ENCODE measurements at places on chromosomes 12 and 14.
A peak's percentile ranks its signal among the peaks of the same experiment; 100 is the strongest.

DNA sequence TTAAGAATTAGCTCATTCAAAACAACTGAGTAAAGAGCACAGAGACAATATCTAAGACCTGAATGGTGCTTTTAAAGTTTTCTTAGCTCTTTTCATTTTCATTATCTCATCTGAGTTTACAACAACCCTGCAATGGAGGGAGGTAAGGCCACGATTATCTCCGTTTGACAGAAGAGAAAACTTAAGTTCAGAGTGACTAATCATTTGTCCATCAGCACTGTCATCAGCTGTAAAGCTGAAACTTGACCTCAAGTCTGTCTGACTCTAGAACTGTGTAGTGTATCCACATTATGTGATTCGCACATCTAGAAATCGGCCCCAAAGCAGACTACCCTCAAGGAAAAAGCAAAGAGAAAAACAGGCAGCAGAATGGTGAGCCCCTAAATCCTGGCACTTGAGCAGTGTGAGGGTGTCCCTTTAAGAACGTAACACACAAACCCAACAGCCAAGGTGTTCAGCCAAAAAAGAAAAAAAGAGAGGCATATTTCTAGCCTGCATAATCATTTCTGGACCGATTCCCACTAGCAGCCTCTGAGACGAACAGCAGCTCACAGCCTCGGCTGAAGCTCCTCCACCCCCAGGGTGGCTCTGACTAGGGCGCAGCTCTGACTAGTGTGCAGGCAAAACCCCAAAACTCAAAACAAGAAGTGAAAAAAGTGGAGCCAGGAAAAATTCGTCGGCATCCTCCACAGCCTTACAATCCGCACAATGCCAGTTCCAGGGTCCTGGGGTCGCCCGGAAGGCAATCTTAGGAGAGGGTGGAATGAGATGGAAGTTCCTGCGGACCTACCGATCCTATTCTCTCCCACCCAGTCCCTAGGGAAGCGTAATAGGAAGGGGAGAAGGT, 1.6 kb downstream of the STXBP6 start:
- DNase-seq, result no peak

GRCh38 chr14:58072288-58073071, 79.5 kb downstream of the ARMH4 start:
- DNase-seq, result peak; percentile 64

GRCh38 chr14:31480156-31480555, 7.7 kb downstream of the GPR33 start:
- no peak for DNase-seq

- no peak for DNase-seq
These were observed 3.5 kb upstream of the GYS2 start for GRCh38 chr12:21608196-21608595.

- no peak for DNase-seq
These were observed 211.7 kb downstream of the TMTC2 start for GRCh38 chr12:82898441-82898840.

DNA sequence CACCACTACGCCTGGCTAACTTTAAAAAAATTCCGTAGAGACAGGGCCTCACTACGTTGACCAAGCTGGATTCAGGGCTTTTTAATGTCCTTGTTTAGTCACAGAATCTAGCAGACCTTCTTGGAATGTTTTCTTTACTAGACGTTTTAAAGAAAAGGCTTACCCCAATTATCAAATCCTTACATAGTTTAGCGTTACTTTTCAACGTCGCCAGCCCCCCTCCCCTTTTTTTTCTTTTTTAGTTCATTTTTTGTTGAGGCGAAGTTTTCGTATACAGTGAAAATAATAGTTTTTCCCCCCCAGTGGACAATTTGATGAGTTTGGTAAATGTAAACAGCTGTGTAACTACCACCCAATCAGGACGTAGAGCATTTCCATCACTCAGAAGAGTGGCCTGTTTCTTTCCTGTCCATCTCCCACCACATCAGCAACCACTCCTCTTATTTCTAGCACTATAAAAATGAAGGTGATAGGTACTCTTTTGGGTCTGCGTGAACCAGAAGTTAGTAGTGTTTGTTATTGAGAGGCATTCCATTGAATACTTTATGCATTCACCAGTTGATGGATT, 753 bp upstream of the DLGAP5 start:
- DNase-seq, result no peak

- DNase-seq, result peak; percentile 68
These were observed 191.6 kb downstream of the DUSP6 start for GRCh38 chr12:89160716-89161123.

GRCh38 chr12:27610374-27610773, 85.9 kb upstream of the REP15 start:
- DNase-seq, result no peak

- no peak for DNase-seq
These were observed 13.0 kb upstream of the LRRC23 start for GRCh38 chr12:6891646-6892001.

DNA sequence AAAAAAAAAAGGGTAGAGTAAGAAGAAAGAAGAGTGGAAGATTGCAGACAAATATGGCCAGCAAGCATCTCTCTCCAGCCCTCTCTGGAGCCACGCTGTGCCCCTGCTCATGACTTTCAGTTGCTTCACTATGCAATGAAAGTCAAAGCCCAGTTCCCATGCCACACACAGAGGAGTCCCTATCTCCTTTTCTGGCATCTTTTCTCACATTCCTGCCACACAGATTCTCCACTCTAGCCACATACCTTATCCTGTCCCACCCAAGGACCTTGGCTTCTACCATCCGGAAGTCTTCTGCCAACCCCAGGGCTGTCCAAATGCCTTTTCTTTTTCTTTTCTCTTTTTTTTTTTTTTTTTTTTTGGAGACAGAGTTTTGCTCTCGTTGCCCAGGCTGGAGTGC, 39.3 kb upstream of the CAPRIN2 start:
- no peak for DNase-seq

- DNase-seq, result no peak
These were observed 34.6 kb downstream of the ANKRD9 start for GRCh38 chr14:102474934-102475333.

DNA sequence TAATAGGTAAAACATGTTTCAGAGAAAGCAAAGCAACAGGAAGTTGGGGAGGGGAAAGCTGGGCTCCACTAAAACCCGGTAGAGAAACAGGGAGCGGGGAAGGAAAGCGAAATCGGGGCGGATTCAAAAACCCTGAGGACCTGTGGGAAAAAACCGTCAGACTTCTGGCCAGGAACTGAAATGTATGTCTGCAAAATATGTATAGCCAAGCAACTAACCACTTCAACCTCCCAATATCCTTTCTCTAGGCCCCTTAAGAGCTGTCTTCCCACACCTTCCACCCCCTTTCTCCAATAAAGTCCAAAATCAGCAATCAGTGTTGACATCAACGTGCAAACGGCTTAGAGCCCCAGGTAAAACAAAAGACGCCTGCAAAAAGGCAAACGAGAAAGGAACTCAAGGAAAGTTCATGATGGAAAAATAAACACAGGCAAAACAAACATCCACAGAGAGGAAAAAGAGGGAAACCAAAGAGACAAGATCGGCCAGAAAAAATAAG, 32.8 kb downstream of the SIX1 start:
- no peak for DNase-seq

DNA sequence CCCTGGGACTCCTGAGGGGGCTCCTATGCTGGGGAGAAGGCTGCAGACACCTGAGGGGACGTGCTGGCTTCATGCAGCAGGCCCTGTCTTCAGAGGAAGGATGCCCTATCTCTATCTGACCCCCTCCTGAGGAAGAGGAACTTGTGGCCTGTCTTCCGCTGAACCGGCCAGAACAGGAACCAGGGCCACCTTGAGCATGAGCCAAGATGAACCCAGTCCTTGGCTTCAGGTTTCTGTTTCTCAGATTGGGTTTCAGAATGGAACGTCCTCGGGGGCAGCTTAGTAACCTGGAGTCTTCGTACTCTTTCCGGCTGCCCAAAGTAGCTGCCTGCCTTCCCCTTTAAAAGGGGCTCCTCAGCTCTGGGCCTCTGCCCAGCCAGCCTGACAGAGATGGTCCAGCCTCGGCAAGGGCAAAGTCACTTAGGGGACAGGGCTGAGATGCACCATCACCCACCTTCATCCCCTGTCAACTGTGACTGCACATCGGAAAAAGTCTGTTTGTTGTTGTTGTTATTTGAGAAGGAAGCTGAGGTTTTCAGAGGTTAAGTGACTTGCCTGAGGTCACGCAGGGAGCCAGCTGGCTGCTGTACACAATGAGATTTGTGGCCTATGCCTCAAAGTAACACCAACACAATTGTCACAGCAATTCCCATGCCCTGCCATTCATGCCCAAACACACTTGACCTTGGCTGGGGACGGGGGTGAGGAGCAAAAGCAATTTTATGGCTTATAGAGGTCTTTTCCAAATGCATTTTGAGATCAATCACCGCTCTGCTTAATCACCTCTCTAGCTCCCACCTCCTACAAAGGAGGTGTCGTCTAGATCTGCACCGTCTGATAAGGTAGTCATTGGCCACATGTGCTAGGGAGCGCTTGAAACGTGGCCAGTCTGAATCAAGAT, 13.4 kb downstream of the ASB2 start:
- DNase-seq, result peak; percentile 85

DNA sequence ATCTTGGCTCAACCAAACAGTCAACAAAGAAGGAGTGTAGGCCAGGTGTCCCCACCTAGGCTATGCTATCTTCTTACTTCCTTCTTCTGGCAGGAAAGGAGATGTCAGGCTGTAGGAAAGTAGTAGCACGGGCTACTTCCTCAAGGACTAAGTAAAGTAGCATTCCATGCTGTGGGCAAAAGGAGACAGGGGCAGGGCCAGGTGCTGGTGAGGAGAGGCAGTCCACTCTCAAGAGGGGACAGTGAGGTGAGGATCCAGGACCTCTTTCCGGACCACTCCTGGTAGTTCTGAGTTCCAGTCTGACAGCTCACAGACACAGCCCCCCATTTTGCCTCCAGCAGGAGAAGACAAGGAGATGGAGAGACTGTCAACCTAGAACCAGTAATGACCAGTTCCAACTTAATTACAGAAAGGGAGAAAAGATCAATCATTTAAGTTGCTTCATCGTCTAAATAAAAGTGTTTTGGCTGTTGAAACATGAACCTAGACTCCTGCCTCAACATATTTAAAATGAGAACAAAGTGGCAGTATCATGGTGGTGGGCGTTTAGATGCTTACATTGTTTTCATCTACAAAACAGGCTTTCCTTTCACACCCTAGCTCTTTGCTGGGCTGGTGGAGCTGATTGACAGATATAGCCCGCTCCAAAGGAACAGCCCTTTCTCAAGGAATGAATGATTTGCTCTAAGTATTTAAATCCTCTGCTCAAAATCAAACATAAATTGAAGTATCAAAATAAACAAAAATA, 5.1 kb upstream of the SSTR1 start:
- no peak for DNase-seq

- DNase-seq, result no peak
These were observed 127.3 kb downstream of the SCARB1 start for GRCh38 chr12:124736115-124737039.

GRCh38 chr14:42002141-42002540, 395.5 kb downstream of the LRFN5 start:
- DNase-seq, result no peak

DNA sequence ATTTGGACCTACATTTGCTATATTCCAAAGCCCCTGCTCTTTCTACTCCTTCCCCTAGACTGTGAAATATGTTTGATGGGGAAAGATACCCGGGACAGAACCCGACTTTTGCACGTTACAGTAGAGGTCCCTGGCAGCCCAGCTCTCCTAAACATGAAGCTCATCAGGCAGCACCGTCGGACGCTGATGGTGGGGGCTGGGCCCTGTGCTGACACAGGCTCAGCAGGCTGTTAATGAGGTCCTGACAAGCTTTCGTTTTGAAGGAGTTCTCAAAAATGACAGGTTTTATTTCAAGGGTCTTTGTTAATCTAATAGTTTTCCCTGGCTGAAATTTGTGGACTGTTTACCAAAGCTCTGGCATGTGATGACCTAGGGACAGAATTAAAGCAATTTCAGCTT, 102.3 kb downstream of the SLC25A47 start:
- DNase-seq, result no peak

- no peak for DNase-seq
These were observed 9.9 kb downstream of the GPHB5 start for GRCh38 chr14:63308723-63309317.

DNA sequence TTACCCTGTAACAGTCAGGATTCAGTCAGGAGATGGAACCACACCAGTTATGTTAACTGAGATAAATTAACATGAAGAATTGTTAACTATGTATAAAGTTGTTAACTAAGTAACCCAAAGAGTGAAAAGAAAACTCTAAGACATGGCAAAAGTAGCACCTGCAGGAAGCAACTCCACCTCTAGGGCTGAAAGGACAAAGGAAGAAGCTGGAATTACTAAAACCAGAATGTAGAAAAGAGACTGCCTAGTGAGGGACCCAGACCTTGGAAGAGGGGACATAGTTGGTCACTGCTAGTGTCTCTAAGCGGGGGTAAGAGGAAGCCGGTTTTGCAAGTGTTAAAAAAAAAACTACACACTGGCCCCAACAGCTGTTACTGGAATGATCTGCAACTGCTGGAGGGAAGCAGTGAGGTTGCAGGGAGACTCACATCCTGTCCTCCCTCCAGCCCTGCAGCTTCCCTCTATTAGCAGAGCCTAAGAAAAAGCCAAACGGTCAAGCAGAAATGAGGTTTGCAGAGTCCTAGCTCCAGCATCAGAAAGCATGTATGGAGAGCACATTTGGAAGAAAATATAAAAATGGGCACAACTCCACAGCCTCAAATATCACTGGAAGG, 39.8 kb downstream of the GPR135 start:
- DNase-seq, result no peak

- DNase-seq, result no peak
These were observed 98.8 kb downstream of the PAWR start for GRCh38 chr12:79591988-79592387.

Data from activated effector memory CD4-positive, alpha-beta T cell treated with anti-CD3 and anti-CD28 coated beads, Interleukin-2, amount 50 U/mL, for 16 hours (primary cell).